ENCODE measurements at places on chromosomes 1 and 21.

GRCh38 chr1:71135571-71135970 lies 54.7 kb upstream of the ZRANB2 start:
- no peak for DNase-seq

- DNase-seq, result no peak
Observed at GRCh38 chr1:183506561-183506960, 34.3 kb downstream of the SMG7 start.

GRCh38 chr1:247037511-247038320 lies 29.9 kb upstream of the ZNF695 start:
- DNase-seq, result no peak

DNA sequence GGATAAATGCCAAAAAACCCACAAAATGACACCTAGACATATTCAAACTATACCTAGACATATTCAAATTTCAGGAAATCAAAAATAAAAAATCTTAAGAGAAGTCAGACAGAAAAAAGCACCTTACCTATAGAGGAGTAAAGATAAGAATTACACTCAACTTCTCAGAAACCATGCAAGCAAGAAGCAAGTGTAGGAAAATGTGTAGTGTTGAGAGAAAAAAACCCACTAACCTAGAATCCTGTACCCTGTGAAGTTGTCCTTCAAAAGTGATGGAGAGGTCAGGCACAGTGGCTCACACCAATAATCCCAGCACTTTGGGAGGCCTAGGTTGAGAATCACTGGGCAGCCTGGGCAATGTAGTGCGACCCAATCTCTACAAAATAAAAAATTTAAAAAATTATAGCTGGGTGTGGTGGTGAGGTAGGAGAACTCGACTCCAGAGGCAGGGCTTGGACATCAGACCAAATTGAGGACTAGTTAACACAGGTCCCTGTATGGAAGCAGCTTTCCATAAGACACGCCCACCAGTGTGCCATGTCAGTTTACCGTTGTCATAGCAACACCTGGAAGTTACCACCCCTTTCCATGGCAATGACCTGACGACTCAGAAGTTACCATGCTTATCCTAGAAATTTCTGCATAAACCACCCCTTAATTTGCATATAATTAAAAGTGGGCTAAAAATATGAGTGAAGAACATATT lies 20.7 kb downstream of the PDIK1L start:
- DNase-seq, result no peak

DNA sequence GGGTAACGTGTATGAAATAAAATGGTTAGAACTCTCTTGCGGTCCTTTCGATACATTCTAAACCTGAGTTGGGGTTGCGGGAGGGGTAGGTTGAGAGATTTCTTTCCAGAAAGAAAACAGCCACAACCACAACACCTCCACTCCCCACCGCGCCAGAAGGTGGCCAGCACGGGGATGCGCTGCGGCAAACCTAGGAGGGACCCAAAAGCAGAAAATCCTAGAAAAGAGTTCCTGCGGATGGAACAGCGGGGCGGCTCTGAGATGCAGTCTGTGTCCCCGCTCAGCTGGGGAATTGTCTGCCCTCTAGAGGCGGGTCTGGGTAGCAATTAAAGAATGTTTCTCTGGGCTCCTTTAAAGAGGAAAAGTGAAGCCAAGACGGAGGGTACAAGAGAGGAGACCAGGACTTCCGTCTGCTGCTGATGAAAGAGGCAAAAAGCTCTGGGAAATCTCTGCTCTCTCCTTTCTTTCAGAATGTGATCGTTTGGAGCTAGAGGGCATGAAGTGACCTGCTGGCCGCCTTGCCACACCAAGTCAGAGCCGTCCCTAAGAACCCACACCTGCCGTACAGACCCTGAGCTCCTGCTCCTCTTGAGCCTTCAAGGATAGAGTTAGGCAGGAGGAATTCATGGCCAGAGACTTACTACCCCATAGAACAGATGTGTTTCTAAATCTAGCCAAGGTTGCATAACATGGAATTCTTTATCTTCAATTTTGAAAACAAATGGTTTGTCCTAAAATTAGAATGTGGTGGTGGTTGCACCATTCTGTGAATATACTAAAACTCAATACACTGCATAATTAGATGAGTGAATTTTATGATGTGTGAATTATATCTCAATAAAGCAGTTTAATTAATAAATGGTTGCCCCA lies 46.5 kb upstream of the COA6 start:
- DNase-seq, result peak; percentile 67

DNA sequence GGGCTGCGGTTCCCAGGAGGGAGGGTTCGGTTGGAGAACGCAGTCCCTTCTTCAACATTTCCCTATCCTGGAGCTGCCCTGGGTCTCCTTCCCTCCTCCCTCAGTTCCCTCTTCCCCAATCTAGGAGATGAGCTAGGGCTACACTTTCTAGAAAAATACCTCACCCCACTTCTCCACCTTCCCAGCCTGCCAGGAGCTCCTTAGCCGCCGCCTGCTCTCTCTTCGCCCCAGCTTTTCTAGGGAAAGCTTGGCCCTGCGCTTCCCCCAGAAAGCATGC lies 488 bp upstream of the ADAMTS1 start:
- DNase-seq, result no peak

- peak; percentile 97 for DNase-seq
Observed at GRCh38 chr1:16498573-16499413, 15.3 kb downstream of the RNU1-1 start.

DNA sequence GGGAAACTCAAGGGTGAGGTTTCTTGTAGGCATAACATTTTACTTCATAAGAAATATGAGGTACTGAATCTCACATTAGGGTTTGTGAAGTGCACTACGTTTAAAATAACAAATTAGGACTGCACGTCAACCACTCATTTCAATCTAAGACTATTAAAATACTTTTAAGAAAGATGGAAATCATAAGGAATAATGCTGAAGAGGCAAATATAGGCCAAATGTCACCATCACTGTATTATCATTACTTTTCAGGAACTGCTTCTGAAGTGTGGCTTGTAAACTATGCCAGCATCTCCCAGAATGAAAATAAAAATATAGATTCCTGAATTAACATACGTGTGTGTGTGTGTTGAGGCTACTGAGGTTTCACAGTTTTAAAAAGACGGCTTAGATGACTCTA lies 56.8 kb downstream of the INTS7 start:
- no peak for DNase-seq

GRCh38 chr1:64245495-64245894 lies 42.1 kb downstream of the UBE2U start:
- DNase-seq, result no peak

- peak; percentile 68 for DNase-seq
Observed at GRCh38 chr1:7781923-7782495, 2.1 kb upstream of the PER3 start.

DNA sequence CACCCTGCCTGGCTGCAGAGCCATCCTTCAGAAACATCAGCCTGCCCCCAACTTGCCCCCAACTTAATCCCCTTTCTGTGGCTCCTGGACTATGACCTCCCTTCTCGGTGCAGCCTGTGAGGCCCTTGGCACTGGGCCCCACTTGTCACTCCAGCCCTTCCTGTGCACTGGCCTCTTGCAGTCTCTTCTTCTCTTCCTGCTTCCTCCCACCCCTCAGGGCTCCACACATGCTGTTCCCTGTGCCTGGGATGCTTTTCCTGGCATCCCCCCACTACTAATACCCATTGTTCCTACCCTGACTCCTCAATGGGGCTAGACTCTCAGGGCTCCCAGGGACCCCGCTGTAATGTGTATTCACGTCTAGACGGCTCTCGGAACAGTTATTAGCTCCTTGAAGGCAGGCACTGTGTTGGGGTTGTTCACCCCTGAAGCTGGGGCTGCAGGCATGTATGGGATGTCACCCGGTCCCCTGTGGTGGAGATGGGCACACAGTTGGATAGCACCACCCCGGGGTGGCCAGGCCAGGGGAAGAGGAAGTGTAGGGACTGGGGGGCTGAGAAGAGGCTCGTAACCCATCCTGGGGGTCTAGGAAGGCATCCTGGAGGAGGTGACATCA lies 4.5 kb downstream of the LDLRAD1 start:
- DNase-seq, result no peak

DNA sequence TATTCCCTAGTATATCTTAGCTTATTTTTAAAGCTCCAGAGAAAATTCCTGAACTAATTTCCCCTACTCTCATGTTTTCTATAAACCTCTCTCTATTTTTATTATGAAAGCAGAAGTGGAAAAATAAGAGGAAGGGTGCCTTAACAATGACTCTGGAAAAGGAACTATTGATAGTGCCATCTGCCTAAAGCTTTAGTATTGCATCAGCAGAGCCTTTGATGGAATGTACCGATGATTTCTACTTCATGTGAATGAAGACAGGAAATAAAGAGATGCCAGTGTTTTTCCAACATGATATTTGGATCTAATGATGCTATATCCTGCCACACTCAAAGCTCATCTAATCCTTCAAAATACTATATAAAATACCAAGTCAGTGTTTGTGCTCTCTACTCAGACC lies 35.1 kb downstream of the TNFSF18 start:
- DNase-seq, result no peak

DNA sequence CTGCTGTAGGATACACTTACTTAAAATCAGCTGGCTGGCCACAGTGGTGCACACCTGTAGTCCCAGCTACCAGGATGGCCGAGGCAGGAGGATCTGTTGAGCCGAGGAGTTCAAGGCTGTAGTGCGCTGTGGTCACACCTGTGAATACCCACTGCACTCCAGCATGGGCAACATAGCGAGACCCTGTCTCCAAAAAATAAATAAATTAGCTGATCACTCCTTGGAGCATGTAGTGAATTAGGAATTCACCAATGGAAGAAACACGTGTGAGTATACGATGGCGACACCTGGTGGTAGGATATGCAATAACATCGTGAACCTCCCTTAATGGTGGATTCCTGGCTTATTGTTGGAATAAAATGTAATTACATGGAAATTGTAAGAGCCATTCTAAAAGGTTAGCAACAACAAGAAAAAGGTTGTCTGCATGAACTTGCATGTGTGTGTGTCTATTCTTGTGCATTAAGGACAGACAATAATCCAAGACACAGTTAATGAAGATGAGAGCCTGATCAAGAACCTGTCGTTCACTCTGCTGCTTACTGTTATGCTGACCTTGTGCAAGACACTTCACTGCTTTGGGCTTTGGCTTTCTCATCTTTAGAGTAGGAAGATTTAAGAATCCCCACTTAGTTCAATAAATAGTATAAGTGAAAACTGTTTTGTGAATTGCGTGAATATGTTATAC lies 38.6 kb upstream of the COX20 start:
- DNase-seq, result peak; percentile 63

DNA sequence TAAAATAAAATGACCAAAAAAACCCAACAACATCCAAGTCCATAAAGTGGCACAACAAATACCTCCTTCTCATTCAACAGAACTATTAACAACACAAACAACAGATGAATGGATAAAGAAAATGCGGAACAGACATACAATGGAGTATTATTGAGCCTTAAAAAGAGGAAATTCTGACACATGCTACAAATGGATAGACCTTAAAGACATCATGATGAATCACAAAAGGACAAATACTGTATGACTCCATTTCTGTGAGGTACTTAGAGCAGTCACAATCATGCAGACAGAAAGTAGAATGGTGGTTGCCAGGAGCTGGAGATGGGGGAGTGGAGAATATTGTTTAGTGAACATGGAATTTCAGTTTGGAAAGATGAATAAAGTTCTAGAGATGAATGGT lies 42.6 kb downstream of the EYA3 start:
- DNase-seq, result no peak

- DNase-seq, result peak; percentile 86
Observed at GRCh38 chr1:19344372-19344810, 32.3 kb downstream of the SLC66A1 start.

DNA sequence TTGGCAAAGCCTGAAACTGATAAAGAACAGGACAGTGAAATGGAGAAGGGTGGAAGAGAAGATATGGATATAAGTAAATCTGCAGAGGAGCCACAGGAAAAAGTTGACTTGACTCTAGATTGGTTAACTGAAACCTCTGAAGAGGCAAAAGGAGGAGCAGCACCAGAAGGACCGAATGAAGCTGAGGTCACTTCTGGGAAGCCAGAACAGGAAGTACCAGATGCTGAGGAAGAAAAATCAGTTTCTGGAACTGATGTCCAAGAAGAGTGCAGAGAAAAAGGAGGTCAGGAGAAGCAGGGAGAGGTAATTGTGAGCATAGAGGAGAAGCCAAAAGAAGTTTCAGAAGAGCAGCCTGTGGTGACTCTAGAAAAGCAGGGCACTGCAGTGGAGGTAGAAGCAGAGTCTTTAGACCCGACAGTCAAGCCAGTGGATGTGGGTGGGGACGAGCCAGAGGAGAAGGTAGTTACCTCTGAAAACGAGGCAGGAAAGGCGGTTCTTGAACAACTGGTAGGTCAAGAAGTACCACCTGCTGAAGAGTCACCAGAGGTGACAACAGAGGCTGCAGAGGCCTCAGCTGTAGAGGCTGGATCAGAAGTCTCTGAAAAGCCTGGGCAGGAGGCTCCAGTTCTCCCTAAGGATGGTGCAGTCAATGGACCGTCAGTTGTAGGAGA lies 16.3 kb downstream of the CCDC17 start:
- DNase-seq, result no peak

DNA sequence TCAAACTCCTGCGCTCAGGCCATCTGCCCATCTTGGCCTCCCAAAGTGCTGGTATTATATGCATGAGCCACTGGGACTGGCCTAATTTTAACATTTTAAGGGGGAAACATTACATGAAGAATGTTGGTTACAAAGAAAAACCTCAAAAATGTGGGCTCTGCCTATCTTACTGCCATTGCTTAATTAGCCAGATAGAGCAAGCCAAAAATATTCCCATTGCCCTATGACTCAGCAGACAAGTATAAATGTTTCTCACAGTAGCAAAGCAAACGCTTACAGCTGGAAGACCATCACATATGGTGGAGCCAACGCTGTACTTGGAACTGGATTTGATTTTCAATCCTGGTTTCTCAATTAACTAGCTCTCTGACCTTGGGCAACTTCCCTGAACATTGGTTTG lies 502.0 kb downstream of the SMYD3 start:
- no peak for DNase-seq

DNA sequence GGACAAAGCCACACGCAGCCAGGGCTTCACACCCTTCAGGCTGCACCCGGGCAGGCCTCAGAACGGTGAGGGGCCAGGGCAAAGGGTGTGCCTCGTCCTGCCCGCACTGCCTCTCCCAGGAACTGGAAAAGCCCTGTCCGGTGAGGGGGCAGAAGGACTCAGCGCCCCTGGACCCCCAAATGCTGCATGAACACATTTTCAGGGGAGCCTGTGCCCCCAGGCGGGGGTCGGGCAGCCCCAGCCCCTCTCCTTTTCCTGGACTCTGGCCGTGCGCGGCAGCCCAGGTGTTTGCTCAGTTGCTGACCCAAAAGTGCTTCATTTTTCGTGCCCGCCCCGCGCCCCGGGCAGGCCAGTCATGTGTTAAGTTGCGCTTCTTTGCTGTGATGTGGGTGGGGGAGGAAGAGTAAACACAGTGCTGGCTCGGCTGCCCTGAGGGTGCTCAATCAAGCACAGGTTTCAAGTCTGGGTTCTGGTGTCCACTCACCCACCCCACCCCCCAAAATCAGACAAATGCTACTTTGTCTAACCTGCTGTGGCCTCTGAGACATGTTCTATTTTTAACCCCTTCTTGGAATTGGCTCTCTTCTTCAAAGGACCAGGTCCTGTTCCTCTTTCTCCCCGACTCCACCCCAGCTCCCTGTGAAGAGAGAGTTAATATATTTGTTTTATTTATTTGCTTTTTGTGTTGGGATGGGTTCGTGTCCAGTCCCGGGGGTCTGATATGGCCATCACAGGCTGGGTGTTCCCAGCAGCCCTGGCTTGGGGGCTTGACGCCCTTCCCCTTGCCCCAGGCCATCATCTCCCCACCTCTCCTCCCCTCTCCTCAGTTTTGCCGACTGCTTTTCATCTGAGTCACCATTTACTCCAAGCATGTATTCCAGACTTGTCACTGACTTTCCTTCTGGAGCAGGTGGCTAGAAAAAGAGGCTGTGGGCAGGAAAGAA lies 8.1 kb downstream of the PSRC1 start:
- peak; percentile 5 for DNase-seq
